ENCODE measurements at places on chromosomes 12 and 14.
A peak's percentile ranks its signal among the peaks of the same experiment; 100 is the strongest.

DNA sequence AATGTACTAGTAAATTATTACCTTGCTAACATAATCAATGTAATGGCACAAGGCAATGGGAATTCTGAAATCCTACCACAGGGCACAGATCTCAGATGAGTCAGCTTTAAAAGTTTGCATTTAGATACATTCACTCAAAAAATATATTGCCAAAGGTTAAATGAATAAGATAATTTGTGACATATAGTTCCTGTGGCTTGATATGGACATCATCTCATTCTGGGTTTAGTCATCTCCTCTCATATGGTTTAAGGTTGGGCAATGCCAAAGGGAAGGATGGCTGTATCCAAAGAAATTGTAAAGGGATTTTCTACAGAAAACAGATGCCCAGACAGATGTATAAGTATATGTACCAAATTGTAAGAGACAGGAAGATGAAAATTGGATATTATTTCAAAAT is 1065.0 kb downstream of the LRFN5 start:
- no peak overlapping the region for H3K4me3 ChIP-seq
- H3K4me1 ChIP-seq = no peaks in the 10 kb centered on the region
- no peak overlapping the region for H3K27ac ChIP-seq
- no peak for ATAC-seq

- H3K27ac ChIP-seq = no peak overlapping the region
- no peaks in the 10 kb centered on the region for H3K4me1 ChIP-seq
- ATAC-seq = no peak
- H3K27me3 ChIP-seq = no peaks in the 10 kb centered on the region
- H3K4me3 ChIP-seq = no peak overlapping the region
These were observed 107.5 kb upstream of the NCOR2 start for GRCh38 chr12:124674937-124675336.

- no peaks in the 10 kb centered on the region for H3K27me3 ChIP-seq
- no peaks in the 10 kb centered on the region for H3K36me3 ChIP-seq
- no peak overlapping the region for H3K4me3 ChIP-seq
These were observed 162.3 kb downstream of the PTCSC3 start for GRCh38 chr14:36014236-36014635.

- no peak for ATAC-seq
- no peak overlapping the region for H3K4me3 ChIP-seq
- H3K36me3 ChIP-seq = no peaks in the 10 kb centered on the region
- no peaks in the 10 kb centered on the region for H3K27me3 ChIP-seq
- H3K27ac ChIP-seq = no peak overlapping the region
- no peaks in the 10 kb centered on the region for H3K4me1 ChIP-seq
These were observed 209.0 kb downstream of the TMTC3 start for GRCh38 chr12:88351146-88351545.

DNA sequence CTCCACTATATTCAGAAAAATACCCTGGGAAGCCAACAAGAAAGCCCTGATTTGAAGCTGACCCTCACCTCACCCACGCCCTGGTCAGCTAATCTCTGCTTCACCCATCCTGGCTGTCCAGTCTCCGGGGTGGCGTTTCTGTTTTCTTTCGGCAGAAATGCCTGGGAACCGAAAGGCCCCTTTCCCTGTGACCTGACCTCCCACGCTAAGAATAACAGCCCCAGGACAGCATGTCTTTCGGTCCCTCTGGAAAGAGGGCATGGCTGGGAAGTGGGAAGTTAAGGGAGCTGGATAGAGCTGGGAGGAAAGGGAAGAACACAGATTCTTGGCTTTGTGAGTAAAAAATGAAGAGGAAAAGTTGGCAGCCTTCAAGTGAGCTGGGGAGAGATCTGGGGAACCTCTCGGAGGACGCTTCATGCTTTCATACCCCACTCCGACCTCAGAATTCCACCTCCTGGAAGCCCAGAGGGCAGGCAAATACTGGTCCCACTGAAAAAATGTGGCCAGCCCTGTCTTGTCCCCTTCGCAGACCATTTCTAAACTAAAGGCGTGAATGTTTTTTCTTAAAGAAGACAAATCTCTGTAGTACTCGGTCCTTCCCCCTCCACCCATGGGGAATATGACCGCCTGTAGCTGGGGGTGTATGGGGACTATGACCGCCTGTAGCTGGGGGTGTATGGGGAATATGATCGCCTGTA is 163.0 kb upstream of the FKBP4 start:
- H3K27ac ChIP-seq = no peak overlapping the region
- no peak overlapping the region for H3K4me3 ChIP-seq
- no peak for ATAC-seq
- no peaks in the 10 kb centered on the region for H3K36me3 ChIP-seq
- H3K4me1 ChIP-seq = no peaks in the 10 kb centered on the region

GRCh38 chr12:53295070-53295890 is at the start of gene PFDN5:
Gene PFDN5 (plus strand): TSS chr12:53295542. CDS start chr12:53295568, 26 bp downstream.
- ATAC-seq = peak; percentile 83
- peaks cover 92% of the 10 kb centered on the region for H3K36me3 ChIP-seq
- H3K27ac ChIP-seq = peak within 1 kb of the TSS; percentile 97
- H3K4me1 ChIP-seq = peaks cover 24% of the 10 kb centered on the region
- peak within 1 kb of the TSS; percentile 95 for H3K4me3 ChIP-seq

- no peak overlapping the region for H3K4me3 ChIP-seq
- H3K27me3 ChIP-seq = no peaks in the 10 kb centered on the region
- H3K36me3 ChIP-seq = peaks cover 24% of the 10 kb centered on the region
- H3K27ac ChIP-seq = no peak overlapping the region
These were observed 85.1 kb downstream of the DERA start for GRCh38 chr12:15996254-15996653.

DNA sequence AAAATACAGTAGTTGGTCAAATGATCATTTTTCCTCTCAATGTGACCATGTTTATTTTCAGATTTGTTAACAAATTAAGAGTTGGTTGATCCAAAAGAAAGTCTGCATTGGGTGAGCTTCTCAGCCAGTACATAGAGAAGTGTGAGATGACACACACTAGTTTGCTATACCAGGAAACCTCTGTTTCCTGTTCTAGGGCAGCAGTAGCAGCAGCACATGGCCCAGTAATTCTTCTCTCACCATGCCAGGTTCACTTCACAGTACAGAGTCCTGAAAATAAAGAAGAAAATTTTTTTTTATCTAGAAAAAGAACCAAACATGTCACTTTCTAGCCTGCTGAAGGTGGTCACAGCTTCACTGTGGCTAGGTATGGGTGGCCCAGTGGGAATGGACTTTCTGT is 250.2 kb upstream of the OR4E1 start:
- peak overlapping the region; percentile 76 for H3K4me3 ChIP-seq
- H3K4me1 ChIP-seq = peaks cover 12% of the 10 kb centered on the region
- H3K27me3 ChIP-seq = no peaks in the 10 kb centered on the region

DNA sequence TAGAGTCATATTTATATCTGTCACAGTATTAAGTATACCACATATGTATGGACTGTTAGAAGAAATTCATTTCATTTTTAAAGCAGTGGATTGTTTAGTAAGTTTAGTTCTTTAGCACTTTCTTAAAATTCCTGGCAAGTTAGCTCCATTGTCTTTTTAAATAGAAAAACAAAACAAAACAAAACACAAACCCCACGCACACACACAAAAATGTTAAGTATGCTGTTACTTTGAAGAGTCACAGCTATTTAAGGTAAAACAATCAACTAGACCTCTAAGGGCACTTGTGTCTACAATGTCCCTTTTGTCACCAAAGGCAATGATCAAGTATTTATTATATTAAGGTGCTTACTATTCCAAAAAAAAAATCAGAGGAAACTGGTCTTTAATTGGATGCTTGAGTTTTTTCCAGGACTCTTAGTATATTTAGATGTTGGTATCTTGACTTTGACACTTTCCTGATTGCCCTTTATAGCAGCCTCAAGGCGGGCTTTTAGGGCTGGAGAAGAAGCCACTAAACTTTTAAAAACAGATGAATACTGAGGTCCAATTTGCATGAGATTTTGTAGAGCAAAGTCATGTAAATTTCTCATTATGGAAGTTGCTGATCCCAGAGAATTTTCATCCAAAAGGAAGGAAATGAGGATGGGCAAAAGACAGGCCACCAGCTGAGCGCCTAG is 85.5 kb upstream of the HECTD1 start:
- no peak for ATAC-seq
- H3K4me1 ChIP-seq = no peaks in the 10 kb centered on the region
- H3K27ac ChIP-seq = no peak overlapping the region
- no peak overlapping the region for H3K4me3 ChIP-seq

- ATAC-seq = peak; percentile 53
- no peak overlapping the region for H3K27ac ChIP-seq
- no peaks in the 10 kb centered on the region for H3K36me3 ChIP-seq
- H3K4me3 ChIP-seq = no peak overlapping the region
- H3K27me3 ChIP-seq = peaks cover 19% of the 10 kb centered on the region
These were observed 75.5 kb upstream of the DCD start for GRCh38 chr12:54723379-54724256.

DNA sequence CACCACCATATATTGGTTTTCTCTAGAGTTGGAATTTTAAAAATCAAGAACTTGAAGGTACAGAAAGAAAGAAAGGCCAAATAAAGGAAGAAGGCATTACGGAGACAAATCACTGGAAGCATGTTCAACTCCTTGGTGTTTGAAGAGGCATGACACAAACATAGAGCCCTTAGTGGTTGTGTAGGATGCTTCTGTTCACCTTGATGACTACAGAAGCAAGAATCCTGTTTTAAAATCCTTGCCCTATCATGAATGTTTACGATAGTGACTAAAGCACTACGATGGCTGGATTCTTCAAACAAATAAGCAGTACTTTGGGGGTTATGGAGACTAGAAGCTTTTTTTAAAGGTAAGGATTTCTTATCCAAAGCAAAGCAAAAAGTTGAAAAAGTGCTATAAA is 10.3 kb upstream of the ISM2 start:
- H3K4me3 ChIP-seq = no peak overlapping the region
- no peaks in the 10 kb centered on the region for H3K4me1 ChIP-seq
- H3K36me3 ChIP-seq = peaks cover 81% of the 10 kb centered on the region
- H3K27ac ChIP-seq = no peak overlapping the region
- H3K27me3 ChIP-seq = no peaks in the 10 kb centered on the region
- ATAC-seq = no peak

DNA sequence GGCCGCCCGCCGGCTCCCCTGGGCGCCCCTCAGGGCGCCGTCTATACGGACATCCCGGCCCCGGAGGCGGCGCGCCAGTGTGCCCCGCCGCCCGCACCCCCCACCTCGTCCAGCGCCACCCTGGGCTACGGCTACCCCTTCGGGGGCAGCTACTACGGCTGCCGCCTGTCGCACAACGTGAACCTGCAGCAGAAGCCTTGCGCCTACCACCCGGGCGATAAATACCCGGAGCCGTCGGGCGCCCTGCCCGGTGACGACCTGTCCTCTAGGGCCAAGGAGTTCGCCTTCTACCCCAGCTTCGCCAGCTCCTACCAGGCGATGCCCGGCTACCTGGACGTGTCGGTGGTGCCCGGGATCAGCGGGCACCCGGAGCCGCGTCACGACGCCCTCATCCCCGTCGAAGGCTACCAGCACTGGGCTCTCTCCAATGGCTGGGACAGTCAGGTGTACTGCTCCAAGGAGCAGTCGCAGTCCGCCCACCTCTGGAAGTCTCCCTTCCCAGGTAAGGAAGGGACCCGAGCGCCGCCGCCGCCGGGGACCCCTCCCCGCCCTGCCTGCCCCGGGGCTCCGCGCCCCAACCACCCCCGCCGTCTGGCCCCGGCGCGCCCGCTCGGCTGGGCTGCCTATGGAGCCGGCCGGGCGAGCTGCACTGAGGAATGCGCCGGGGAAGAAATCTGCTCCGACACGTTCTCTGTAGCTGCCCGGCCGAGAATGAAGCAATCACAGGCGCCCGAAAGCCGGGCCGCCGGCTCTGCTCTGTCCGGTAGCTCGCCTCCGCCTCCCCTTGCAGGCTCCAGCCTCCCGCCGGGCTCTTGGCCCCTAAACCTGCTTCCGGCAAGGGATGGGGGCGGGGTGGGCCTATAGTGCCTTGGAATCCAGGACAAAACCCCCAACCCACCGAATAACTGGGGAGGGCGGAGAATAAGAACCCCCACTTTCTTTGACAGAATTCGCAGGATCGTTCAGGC is 794 bp downstream of the HOXC13 start:
- no peaks in the 10 kb centered on the region for H3K36me3 ChIP-seq
- ATAC-seq = no peak
- no peaks in the 10 kb centered on the region for H3K4me1 ChIP-seq
- H3K27me3 ChIP-seq = peaks cover 80% of the 10 kb centered on the region
- no peak overlapping the region for H3K4me3 ChIP-seq
- H3K27ac ChIP-seq = no peak overlapping the region

GRCh38 chr14:58152014-58152857 is at the start of gene ARMH4:
Gene ARMH4 (minus strand): TSS chr14:58152213. CDS start chr14:58139358, 12,855 bp downstream.
- peak; percentile 87 for ATAC-seq
- H3K4me3 ChIP-seq = peak within 1 kb of the TSS; percentile 69
- H3K4me1 ChIP-seq = no peaks in the 10 kb centered on the region
- H3K36me3 ChIP-seq = no peaks in the 10 kb centered on the region
- no peak within 1 kb of the TSS for H3K27ac ChIP-seq
- H3K27me3 ChIP-seq = peaks cover 38% of the 10 kb centered on the region

DNA sequence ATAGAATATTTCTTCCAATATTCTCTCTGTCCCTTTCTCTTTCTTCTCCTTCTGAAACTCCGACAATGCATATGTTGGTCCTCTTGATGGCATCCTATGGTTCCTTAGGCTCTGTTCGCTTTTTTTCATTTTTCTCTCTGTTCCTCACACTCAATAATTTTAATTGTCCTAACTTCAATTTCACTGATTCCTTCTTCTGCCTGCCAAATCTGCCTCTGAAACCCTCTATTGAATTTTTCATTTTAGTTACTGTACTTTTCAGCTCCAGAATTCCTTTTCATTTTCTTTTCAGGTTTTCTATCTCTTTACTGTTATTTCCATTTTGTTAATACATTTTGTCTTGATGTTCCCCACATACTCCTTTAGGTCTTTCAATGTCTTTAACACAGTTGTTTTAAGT is 67.0 kb upstream of the TTC7B start:
- H3K27ac ChIP-seq = peak overlapping the region; percentile 9
- peaks cover 60% of the 10 kb centered on the region for H3K36me3 ChIP-seq
- no peak overlapping the region for H3K4me3 ChIP-seq
- no peaks in the 10 kb centered on the region for H3K27me3 ChIP-seq

- peak; percentile 90 for ATAC-seq
- no peaks in the 10 kb centered on the region for H3K27me3 ChIP-seq
- H3K27ac ChIP-seq = peak overlapping the region; percentile 96
These were observed 21.4 kb downstream of the ZFC3H1 start for GRCh38 chr12:71642264-71642663.

- H3K27ac ChIP-seq = no peak overlapping the region
- no peaks in the 10 kb centered on the region for H3K36me3 ChIP-seq
- no peak overlapping the region for H3K4me3 ChIP-seq
- no peak for ATAC-seq
These were observed 275.6 kb upstream of the PPFIA2 start for GRCh38 chr12:82034769-82035168.
